Hematopoietic multipotent progenitor cell treated with erythropoietin and hydrocortisone succinate and interleukin-3 and kit ligand, for 4 days (in vitro differentiated cells): ENCODE measurements at places on chromosomes 2 and 18.

GRCh38 chr2:164562666-164563065 lies 58.6 kb downstream of the GRB14 start:
- DNase-seq = peak; percentile 6

- peak; percentile 25 for DNase-seq
Observed at GRCh38 chr2:101972621-101973434, 18.9 kb upstream of the IL1R2 start.

- peak; percentile 16 for DNase-seq
Observed at GRCh38 chr2:122758967-122759366, 1003.5 kb downstream of the TSN start.

DNA sequence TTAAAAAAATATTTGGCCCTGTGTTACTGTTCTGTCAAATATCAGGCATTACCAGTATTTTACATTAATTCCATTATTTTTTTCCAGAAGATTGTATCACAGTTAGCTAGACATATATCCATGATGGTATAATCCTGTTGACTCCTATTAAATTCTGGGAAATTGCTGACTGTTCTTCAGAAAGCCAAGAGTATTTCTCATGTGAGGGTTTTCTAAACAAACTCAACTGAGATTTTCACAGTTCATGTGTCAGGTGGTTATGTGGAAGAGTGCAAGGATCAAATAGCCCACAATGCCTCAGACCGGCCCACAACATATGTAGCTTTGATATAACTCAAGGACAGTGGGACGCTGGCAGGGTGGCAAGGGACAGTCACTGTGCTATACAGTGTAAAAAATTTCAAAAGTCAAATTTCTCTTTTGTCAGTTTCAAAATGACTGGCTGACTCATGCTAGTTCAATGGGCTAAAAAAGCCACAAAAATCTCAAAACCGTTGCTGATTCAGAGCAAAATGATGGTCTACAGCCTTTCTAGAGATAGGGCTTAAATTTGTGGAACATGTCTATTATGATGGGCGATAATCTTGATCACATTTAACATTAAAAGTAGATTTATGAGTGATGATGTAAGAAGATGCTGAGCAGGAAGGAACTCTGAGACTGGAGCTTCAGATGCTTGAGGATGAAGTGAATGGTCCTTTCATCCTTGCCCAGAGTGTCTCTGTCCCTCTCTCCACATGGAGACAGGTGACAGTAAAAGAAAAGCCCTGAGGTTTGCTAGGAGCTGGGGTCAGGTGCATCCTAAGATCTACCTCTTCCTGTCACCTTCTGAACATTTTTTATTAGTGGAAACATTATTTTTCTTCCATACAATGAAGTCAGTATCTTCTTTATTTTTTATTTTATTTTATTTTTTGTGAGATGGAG lies 175.8 kb upstream of the PIEZO2 start:
- peak; percentile 50 for DNase-seq

GRCh38 chr2:70140791-70141211 lies 50.0 kb downstream of the C2orf42 start:
- no peak for DNase-seq

DNA sequence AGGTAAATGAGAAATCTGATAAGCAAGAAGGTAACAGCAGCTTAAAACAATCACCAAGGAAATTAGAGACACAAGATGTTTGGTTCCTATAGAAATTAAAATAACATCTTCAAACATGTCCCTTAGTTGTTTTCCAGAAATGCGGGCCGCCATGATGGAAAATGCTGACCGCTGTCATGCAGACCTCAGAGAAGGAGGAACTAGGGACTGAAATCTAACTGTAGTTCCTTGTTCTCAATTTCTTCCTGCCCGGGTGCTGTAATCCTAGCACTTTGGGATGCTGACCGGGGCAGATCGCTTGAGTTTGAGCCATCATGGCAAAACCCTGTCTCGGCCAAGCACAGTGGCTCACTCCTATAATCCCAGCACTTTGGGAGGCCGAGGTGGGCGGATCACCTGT lies 51.1 kb downstream of the TEX51 start:
- no peak for DNase-seq

DNA sequence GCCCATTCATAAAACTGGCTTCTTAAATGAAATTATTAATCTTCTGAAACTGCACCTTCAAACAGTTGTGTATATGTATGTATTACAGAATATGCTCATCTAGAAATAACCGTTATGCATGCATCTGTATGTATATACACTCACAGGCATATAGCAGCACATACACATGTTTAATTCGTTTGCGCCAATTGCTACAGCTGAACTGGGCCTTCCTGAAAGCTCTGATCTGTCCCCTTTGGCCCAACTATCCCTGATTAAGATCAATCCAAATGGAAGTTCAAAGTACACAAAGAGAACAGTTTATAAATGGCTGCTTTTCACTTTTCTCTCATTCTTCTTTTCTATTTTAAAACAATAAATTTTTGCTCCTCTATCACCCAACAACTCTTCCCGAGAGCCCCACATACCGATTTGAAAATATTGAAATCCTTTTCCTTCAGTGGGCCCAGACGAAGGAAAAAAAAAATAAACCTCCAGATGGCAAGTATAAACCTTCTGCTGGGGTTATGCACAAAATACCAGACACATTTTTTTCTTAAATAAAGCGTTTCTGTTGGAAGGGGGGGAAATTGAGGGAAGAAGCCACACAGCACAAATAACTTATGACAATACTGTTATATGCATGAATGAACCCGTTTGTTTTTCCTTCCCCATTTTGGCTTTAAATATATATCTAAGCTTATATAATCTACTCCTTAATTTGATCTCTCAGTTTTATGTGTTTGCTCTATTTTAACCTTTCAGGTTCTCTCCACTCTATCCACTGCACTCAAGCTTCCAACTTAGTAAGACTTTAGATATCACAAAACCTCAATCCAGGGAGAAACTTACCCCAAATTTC lies 267.3 kb downstream of the TCF4 start:
- peak; percentile 26 for DNase-seq

GRCh38 chr18:62572456-62572855 lies 49.6 kb downstream of the ZCCHC2 start:
- no peak for DNase-seq

GRCh38 chr2:58235984-58236383 lies 5.1 kb downstream of the FANCL start:
- DNase-seq = no peak

DNA sequence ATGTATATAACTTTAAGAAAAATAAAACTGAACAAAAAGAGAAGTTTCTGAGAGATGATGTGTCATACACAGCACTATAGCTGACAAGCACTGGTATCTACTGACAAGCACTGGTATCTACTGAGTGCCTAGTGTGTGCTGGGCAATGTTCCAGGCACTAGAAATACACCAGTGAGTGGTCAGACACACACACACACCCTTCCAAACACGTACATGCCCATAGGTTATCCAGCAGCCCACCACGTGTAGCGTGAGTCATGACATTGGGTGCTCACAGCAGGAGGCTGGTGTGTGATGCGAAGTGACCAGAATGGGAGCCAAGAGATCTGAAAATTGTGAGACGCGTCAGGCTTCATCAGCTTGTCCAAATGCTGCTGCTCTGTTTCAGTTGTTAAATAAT lies 12.2 kb upstream of the GNAL start:
- peak; percentile 12 for DNase-seq

DNA sequence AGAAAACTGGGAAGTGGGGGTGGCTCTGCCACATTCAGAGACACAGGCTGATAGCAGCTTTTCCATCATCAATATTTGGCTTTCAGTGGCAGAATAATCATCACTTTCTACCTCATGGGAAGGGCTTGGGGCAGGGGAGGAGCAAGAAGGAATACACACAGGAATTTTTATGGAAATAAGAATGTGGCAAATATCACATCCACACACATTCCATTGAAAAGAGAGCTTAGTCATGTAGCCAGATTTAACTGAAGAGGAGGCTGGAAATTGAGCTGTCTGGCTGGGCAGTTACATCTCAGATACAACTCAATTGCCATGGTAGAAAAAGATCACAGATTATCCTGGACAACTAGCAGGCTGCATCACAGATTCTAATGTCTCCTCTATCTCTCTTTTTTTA lies 1474.0 kb upstream of the ACVR2A start:
- no peak for DNase-seq

DNA sequence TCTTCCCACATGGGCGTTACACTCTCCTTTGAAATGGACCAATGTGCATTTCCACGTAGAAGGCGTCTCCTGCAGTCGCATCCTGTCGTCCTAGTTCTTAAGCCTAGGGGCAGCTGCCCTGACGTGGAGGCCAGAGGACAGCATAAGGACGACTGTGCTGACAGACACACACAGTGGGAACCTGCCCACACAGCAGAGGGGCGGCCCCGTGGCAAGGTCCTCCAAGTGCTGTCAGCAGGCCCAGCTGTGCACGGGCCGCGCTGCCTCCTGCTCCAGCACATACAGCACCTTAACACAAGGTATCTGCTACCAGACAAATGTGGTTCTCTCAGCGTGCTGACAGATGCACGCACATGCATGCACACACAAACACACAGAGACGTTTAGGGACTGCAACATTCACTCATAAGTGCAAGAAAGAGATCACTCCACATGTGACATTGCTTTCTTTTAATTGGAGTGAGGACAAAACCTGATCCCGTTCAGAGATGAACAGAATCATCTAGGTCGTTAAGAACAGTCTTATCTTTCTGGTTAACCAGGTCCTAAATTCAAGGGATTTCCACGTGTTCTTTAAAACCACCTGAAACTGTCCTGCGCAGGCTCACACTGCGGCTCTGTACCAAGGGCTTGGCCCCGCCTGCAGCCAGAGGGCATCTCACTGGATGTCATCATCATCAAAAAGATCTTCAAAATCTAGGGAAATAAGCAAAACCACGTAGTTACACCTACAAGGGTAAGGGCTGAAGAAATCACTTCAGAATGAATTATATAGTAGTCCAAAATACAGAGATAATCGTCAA lies 5.5 kb downstream of the COPS9 start:
- no peak for DNase-seq

DNA sequence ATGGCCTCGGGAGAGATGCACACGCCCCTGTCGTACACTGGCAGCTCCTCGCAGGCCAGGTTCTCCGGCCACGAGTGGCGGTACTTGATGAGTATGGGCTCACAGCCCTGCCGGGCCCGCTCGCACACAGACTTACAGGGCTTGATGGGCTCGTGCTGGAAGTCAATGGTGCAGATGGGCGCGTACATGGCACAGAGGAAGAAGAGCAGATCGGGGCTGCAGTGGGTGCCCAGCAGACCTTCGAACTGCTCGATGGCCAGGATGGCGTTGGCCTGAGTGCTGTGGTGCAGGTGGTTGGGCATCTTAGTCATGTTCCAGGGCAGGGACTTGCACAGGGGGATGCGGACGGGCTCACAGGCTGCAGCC lies 359 bp downstream of the FRZB start:
- DNase-seq = peak; percentile 2

DNA sequence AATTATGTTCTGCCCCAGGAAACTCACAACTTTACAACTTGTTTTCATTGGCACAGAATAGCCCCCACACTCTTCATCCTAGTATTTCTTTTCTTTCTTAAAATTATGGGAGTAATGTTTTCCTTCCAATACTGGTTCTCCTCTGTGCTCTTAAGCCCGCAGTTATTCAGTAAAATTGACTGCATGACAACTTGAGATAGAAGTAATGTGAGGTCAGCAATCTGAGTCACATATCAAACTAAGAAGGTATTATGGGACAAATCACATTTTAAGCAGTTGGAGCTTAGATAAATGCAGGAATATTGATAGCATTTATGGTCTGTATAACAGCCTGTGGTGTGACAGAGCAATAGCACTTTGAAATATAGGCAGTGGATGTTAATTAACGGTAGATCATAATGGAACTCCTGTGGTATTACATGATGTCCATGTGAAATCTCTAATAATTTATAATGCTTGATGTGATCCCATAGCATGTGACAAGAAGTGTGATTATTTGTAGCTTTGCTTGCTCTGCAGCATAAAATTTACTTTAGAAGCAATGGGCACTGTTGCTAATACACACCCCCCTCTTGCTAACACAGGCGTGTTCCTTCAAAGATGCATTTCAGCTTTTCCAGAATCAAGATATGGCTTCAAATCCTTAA lies 351.4 kb upstream of the CDH20 start:
- no peak for DNase-seq

- DNase-seq = no peak
Observed at GRCh38 chr2:11405599-11406266, 60.2 kb downstream of the E2F6 start.

GRCh38 chr2:206642075-206643025 lies at the start of gene FAM237A:
Gene FAM237A, plus strand, starts transcription at chr2:206642487. Its CDS starts 1,750 bp downstream, at chr2:206644237.
- peak; percentile 81 for DNase-seq

GRCh38 chr18:25097057-25097456 lies 254.9 kb downstream of the ZNF521 start:
- no peak for DNase-seq

DNA sequence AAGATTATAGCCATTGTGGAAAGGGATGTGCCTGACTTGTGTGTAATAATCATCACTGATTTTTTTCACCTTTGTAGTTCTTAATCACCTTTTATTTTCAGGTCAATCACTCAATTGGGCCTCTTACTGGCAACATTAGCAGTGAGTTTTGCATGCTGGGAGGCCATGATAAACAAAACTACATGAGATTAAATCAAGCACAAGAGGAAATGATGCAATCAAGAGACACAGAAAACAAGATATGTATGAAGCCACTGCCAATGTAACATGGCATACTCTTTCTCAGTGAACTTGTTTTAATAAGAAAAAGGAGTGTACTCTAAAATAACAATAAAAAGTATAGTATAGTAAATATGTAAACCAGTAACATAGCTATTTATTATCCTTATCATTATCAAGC lies 69.9 kb upstream of the FSIP2 start:
- peak; percentile 25 for DNase-seq
